Stimulated activated CD8-positive, alpha-beta memory T cell treated with anti-CD3 and anti-CD28 coated beads, Interleukin-15, amount 100 ng/mL, for 24 hours (primary cell): ENCODE measurements at places on chromosomes 11 and 22.

GRCh38 chr11:60064111-60064510 is 7.6 kb downstream of the MS4A3 start:
- no peak for DNase-seq

GRCh38 chr22:40020956-40021355 is 26.2 kb downstream of the FAM83F start:
- DNase-seq, result no peak

GRCh38 chr11:60996381-60997138 is 25.1 kb downstream of the CD6 start:
- DNase-seq, result no peak

DNA sequence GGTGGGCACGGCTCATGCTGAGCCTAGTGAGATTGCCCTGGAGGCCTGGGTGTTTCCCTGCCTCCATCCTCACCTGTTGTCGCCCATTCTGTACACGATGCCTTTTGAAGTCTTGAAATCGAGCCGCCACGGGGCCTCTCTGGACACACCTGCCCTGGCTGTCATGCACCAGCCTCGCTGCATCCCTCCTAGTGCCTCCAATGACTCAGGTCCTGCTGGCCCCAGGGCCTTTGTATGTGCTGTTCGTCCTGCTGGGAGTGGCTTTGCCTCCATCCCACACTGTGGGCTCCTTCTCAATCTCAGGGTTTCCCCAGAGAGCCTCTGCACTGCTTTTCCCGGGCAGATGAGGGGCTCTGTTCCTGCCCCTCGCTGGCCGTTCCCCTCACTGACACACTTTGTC is 8.9 kb upstream of the MYEOV start:
- no peak for DNase-seq

DNA sequence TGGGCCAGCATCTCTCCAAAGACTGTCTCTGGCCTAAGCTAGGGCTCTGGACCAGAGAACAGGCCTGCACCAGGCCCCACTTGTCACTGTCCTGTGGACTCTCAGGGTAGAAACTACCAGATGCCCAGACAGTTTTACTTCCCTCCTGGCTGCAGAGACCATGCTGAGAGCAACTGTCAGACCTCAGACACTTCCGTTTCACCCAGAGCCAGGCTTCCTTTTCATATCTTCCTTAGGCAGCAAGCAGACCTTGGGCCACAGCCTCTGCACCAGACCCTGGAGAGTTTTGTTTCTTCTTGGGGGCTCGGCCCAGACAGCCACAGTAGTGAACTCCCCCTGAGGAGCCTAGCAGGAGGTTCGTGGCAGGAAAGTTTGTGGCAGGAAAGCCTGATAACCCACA is 12.1 kb upstream of the FCHSD2 start:
- DNase-seq, result no peak

DNA sequence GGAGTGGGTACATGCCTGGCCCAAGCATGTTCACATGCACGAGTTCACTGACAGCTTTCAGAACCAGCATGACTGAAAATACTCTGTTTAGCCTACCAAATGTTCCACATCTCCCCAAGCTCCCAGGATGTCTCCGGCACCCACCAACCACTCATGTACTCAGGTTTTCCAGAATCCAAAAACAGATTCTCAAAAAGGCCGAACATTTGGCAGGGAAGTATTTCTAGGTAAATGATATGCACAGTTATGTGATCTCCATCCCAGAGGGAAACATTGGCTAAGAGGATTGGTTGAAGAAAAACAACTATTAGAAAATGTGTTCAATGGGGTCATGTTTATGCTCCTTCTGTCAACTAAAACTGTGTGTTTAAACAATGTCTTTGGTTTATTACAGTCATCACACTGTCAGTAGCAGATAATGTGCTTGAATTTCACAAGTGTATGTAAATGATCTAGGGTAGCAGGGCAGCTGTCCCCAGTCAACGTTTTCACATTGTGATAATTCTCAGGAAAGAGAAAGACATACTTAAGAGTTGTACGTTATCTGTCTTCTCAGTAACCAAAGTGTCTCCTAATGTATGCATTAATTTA is 52.3 kb downstream of the BARX2 start:
- DNase-seq, result no peak

- DNase-seq, result no peak
Measured at GRCh38 chr11:92657226-92657625, 312.2 kb upstream of the MTNR1B start.

GRCh38 chr11:46207270-46207669 is 70.2 kb upstream of the CREB3L1 start:
- no peak for DNase-seq

GRCh38 chr11:26916805-26917204 is 77.1 kb upstream of the FIBIN start:
- no peak for DNase-seq

DNA sequence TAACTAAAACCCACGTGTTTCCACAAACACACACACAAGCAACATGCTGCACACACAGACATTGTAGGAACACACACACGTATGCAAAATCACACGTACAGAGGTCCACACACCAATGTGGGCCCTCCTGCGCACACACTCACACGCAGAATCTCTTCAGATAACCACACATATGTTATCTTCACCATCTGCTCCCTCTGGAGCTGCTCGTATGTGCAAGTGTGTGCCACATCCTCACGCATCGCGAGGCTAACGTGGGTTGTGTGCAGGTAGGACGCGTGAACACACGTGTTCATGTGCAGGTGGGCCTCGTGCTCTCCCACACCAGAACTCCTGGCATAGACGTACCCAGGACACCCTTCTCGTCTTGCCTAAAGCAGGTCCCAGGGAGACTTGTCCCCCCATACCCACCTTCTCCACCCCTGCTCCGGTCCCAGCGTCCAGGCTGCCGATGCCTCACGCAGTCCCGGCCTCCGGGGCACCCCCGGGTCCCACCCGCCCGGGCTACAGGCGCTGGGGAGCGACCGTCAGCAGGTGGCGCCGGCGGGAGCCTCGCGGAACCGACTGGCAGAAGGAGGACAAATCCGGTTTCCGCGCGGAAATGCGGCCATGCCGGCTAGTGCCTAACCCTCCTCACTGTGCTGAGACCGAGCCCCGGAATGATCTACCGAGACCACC is 10.3 kb upstream of the IGSF9B start:
- peak; percentile 43 for DNase-seq

- no peak for DNase-seq
Measured at GRCh38 chr11:36295926-36296325, at the start of gene PRR5L. Gene PRR5L, plus strand, starts transcription at chr11:36296288. Its CDS starts 104,834 bp downstream, at chr11:36401122.

DNA sequence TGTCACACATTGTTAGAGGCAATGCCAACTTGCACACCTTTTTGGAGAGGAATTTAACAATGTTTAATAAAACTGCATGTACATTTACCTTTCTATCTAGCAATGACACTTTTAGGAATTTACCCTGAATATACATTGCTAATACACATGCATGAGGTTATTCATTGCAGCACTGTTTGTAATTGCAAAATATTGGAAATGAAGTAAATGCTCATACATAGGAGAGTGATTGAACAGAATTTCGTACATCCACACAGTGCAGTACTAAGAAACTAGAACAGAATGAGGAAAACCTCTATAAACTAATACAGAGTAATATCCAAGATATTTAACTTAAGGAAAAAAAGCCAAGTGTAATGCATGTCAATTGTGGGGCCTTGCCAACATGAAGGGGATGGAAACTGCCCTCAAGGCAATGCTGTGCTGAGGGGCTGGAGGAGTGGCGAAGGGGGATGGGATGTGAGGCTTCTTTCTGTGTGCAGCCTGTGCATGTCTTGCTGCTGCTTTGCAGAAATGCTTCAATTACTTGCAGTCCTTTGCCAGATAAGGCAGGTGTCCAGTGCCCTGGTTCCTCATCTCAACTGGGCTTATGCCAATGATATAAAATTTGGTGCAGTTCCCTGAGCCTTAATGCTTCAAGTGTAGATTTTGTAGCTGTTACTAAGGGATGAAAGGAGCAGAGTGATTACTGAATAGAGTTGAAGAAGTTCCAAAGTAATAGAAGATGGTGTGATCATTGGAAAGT is 96.1 kb downstream of the GRIA4 start:
- no peak for DNase-seq

GRCh38 chr11:58742140-58742539 is 10.4 kb upstream of the GLYAT start:
- DNase-seq, result no peak

DNA sequence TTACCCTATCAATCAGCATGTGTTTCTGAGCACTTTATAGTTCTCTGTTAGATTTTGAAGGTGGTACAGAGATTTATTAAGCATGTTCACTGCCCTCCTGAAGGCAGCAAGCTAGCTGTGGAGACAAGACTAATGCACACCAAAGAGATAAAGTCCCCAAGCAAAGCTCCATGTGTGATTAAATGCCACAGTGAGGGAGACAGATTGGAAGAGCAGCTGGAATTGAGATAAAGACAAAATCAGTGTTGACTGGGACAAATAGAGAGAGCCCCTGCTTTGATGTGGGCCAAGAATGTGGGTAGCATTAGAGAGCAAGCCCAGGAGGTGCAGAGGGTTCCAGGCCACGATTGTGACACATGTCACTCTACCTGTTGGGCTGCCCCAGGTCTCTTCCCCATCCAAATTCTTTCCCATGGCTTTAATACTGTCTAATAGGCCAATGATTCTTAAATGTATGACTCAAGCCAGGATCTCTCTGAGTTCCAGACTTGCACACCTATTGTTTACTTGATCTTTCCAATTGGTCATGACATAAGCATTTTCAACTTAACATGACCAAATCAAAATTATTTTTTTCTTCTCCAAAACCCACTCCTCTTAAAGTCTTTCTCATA is 60.1 kb upstream of the ZC3H12C start:
- DNase-seq, result no peak

GRCh38 chr11:125603207-125603606 is 10.6 kb downstream of the STT3A start:
- no peak for DNase-seq

DNA sequence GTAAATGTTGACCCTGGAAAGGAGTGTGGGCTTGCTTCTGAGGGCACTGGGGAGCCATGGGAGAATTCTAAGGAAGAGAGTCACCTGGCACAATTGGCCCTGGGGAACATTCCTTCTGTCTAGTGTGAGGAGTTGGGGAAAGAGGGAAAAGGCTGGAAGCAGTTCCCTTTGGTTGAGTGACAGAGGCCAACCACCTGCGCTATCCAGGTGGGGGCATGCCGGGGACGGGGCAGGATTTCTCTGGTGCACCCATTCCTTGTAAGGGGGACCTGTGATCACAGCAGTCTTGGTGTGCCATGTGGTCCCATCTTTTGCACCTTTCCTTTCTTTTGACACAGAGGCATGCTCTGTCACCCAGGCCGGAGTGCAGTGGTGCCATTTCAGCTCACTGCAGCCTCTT is 92.1 kb upstream of the GRK3 start:
- DNase-seq, result no peak

DNA sequence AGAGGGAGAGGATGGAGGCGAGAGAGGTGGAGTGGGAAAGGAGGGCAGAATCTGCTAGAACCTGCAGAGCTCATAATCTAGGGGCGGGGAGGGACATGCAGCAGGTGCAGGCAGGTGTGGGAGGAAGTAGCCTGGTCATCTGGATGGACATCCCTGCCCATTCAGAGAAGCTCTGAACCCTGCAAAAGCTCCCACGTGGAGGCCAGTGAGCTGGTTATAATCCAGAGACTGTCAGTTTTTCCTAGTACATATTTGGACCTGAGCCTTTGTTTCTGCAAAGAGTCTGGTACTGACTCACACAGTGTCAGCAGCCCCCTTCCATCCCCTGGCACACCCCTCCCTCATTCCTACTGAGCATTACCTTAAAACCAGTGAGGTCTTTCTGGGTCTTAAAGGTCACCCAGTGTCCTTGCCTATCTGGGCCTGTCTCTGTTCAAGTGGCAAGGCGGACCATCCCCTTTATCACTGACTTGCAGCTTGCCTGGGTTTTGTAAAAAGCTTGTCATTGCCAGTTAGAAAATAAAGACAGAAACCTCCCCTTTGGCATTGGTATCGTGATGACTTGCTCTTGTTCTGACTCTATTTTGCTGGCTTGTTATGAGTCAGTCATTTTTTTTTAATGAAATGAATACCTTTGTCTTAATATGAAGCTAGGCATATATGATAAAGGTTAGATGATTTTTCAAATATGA is 26.1 kb downstream of the PTPRJ start:
- DNase-seq, result no peak

DNA sequence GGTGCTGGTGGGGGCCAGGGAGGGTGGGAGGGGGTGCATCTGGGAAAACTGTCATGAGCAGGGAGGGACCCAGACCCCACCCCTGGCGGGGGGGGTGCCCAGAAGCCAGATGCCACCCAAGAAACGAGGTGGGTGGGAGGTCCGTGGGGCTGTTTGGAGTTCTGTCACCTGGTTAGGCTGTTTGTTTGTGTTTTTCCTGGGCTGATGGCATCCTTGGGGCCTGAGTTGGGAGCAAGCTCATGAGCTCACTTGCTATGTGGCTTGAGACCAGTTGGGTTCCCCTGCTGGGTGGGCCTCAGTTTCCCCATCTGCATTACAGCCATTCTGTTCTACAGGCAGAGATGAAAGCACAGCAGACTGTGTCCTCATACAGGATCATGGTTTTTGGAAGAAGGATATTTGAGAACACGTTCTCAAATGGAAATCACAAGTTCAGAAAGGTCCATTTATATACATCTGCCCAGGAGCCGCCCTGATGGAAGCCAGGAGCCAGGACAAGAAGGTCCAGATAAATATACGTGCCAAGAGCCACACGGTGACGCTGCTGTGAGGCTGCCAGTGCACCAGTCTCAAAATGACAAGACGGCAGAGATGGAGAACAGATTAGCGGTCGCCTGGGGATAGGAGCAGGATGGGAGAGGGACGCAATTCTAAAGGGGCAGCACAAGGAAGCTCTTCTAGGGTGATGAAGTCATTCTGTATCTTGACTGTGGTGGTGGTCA is 312.9 kb downstream of the MN1 start:
- DNase-seq, result no peak

DNA sequence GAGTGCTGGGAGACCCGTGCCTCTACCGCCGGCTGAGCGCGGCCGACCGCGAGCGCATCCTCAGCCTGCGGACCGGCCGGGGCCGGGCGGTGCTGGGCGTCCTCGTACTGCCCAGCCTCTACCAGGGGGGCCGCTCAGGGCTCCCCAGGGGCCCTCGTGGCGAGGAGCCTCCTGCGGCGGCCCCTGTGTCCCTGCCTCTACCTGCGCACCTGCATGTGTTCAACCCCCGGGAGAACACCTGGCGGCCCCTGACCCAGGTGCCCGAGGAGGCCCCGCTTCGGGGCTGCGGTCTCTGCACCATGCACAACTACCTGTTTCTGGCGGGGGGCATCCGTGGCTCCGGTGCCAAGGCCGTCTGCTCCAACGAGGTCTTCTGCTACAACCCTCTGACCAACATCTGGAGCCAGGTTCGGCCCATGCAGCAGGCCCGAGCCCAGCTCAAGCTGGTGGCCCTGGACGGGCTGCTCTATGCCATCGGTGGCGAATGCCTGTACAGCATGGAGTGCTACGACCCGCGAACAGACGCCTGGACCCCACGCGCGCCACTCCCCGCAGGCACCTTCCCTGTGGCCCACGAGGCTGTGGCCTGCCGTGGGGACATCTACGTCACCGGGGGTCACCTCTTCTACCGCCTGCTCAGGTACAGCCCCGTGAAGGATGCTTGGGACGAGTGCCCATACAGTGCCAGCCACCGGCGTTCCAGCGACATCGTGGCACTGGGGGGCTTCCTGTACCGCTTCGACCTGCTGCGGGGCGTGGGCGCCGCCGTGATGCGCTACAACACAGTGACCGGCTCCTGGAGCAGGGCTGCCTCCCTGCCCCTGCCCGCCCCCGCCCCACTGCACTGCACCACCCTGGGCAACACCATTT is 3.5 kb downstream of the KLHDC7B start:
- no peak for DNase-seq
